ENCODE measurements at places on chromosomes 4 and X.
A peak's percentile ranks its signal among the peaks of the same experiment; 100 is the strongest.

- no peak for DNase-seq
Measured at GRCh38 chrX:123339221-123339905, 155.3 kb downstream of the GRIA3 start.

DNA sequence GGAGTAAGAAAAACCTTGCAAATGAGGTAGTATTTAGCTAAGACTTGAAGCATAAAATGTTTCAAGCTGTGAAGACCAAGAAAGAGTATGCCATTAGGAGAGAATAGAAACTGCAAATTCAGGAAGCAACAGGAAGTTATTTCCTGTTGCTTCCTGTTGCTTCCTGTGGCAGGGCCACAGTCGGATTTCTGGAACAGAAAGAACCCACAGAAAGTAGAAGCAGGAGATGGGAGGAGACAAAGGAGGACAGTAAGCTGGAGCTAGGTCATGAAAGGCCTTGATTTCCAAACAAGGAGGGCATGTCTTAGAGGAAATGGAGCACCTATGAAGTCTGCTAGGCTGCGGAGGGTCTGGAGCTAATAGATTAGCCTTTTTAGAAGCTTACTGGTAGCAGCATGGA, 17.2 kb downstream of the ASB11 start:
- no peak for DNase-seq

DNA sequence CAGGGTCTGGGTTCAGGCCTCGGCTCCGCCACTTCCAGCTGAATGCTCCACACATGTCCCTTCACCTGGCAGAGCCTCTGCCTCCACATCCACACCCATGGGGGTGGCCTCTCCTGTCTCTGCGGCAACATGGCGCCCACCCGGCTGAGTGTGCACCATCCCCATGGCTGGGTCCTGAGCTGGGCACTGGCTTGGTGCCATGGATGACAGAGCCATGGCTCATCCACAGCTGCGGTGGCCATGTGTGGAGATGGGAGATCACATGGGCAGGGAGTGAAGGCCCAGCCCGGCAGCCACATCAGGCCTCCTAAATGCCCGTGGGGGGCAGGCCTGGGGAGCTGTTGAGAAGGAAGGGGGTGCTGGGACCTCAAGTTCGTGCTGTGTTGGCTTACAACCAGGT, 213.7 kb downstream of the AFAP1 start:
- DNase-seq: peak; percentile 18

DNA sequence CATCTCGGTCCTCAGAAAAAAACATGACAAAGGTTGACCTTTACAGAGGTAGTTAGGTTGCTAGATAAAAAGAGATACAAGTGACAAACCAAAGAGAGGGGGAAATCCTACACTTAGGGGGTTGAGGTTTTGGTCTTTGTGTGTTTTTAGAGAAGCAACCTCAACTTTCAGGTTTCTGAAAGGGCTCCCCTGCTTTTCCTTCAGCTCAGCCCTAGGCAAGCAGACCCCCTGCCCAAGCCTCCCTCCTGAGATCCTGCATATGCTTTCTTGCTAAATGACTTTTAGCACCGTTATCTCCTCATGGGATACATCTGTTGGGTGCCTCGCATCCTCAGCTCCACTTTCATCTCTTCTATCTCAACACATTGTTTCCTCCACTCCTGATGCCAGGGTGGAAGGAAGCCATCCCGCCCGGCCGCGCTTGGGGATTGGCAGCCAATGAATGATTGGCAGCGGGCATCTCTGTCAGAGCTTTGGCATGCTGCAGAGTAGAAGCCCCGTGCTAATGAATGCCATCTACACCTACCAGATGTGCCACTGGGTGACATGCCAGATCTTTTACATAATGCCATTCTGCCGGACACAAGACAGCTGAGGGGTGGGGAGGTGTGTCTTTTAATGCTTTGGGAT, 15.0 kb upstream of the PRDM8 start:
- DNase-seq: no peak

DNA sequence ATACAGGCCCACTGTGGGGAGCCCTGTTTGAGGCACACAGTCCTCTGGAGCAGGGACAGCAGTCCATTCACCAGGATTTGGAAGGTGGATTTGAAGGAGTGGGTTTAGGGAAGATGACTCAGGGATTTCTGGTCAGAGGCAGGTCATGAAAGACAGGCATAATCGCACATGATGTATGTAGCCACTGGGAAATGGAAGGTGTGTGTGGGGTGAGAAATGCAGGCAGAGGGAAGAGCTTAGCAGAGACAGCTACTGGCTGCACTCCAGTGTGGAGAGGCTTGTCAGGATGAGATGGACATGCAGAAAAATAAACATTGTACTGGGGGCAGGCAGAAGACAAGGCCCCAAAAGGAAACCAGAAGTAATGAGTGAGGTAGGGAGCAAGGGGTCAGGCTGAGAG, 85.2 kb upstream of the STS start:
- DNase-seq: no peak

DNA sequence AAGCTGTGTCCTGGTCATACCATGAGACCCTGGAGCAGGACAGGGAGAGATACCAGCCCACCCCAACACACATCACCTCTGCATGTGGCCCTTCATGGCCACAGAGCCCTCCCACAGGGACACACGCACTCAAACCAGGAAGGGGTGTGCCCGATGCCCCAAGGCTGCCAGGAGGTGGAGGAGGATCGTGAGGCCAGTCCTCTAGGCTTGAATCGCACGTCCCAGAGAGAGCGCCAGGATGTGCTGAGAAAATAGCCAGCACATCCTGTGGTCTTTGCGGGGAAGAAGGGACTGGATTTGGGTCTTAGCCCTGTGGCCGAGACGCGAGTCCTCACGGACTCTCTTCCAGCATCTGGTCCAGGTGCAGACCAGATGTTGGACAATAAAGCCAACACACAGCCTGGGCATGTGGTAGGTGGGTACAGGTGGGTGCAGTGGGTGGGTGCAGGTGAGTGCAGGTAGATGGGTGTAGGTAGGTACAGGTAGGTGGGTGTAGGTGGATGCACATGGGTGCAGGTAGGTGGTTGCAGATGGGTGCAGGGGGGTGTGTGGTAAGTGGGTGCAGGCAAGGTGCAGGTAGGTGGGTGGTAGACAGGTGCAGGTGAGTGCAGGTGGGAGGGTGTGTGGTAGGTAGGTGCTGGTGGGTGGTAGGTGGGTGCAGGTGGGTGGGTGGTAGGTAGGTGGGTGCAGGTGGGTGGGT, 94.3 kb upstream of the AFAP1 start:
- no peak for DNase-seq

GRCh38 chr4:129322920-129323319, 227.0 kb downstream of the C4orf33 start:
- DNase-seq: no peak

GRCh38 chrX:139920316-139920715, 12.5 kb downstream of the ATP11C start:
- DNase-seq: no peak

GRCh38 chr4:46804781-46805413, 104.1 kb downstream of the COX7B2 start:
- DNase-seq: no peak

GRCh38 chrX:77953302-77953701, 16.1 kb downstream of the PGAM4 start:
- no peak for DNase-seq

GRCh38 chr4:139028191-139028661, 12.6 kb downstream of the NOCT start:
- DNase-seq: no peak

DNA sequence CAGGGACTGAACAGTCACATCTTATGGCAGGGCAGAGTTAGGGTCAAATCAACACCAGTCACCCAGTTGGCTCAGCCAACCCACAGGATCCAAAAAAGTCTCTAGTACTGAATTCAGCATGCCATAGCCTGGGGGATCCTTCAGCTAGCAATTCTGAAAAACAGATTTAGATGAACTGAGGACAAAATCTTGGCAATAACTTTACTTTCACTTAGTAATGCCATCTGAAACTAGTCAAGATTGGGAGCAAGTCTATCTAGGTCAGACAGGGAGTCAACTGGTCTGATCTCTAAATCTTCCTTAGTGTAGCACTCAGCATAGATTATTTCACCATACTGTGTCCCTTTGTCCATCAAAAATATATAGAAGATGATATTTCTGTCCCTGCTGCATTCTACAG, 76.0 kb downstream of the HHIP start:
- no peak for DNase-seq

- no peak for DNase-seq
Measured at GRCh38 chrX:111071542-111072277, 24.3 kb upstream of the PAK3 start.

- no peak for DNase-seq
Measured at GRCh38 chr4:123259676-123260646, 136.6 kb upstream of the SPRY1 start.

- DNase-seq: peak; percentile 47
Measured at GRCh38 chr4:76194325-76194724, 19.3 kb downstream of the SCARB2 start.

GRCh38 chr4:72701987-72702819, 133.2 kb upstream of the ADAMTS3 start:
- DNase-seq: peak; percentile 13

GRCh38 chrX:75603833-75604232, 81.0 kb upstream of the ZDHHC15 start:
- DNase-seq: no peak

GRCh38 chr4:89177807-89178206, 66.5 kb downstream of the TIGD2 start:
- DNase-seq: no peak

DNA sequence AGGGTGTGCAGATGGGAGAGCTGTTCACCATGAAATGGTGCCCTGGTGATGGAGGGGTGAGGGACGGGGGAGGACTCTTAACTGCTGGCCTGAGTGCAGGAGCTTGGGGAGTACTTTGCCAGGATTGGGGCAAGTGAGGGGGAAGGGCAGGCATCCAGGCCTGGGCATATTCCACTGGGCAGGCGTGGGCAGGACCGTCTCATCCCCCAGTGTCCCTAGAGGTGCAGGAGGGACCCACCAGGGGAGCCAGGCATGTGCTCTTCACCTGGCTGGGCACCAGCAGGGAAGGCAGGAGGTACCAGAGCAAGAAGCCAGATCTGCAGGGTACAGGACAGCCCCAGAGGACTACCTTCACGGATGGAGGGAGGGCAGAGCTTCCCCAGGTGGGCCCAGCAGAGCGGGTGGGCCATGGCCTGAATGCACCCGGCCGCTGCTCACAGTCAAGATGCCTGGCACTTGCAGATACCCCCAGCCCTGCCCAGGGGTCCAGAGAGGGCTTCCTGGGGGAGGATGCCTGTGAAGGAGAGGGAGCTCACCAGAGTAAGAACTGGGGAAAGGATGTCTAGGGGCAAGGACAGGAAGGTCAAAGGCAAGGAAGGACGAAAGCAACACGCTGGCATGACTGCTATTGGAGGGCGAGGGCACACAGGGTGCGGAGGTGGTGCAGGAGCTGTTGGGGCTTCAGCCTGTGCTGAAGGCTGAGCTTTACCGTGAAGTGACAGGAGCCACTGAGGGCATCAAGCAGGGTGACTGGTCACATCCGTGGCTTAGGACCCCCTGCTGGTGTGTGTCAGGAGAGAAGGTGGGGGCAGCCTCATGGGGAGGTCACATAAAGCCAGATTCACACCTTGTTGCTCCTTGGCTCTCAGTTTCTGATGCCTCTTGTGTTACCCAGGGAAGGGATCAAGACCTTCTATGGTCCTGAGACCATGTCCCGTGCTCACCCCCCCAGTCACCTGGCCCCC, 68.2 kb upstream of the NKX1-1 start:
- DNase-seq: no peak

- DNase-seq: no peak
Measured at GRCh38 chr4:146567396-146567795, 45.7 kb upstream of the SLC10A7 start.

DNA sequence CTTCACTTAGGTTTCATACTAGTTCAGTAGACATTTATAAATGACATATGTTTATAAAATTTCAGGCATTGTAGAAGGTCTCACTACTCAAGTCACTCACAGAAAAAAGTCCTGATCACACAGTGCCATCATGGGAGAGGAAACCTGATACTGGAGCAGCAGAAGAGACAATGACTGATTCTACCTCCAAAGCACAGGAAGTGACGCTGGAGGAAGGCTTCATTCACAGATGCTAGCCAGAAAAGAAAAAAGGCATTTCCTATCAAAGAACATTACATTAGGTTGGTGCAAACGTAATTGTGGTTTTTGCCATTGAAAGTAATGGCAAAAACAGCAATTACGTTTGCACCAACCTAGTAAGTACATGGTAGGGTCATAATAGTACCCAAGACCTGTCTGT, 79.5 kb downstream of the RASGEF1B start:
- no peak for DNase-seq

Measured in HTR-8/SVneo (cell line).